Forelimb muscle (tissue), 1 donor: ENCODE measurements at places on chromosomes 12 and 14. TPM values are rescaled to one million over a fixed set of nuclear protein-coding genes. Genes with fewer than 3 reads are reported as not detected.

The SERPINA1 gene
- polyA plus RNA-seq: 0.39 TPM

DNA sequence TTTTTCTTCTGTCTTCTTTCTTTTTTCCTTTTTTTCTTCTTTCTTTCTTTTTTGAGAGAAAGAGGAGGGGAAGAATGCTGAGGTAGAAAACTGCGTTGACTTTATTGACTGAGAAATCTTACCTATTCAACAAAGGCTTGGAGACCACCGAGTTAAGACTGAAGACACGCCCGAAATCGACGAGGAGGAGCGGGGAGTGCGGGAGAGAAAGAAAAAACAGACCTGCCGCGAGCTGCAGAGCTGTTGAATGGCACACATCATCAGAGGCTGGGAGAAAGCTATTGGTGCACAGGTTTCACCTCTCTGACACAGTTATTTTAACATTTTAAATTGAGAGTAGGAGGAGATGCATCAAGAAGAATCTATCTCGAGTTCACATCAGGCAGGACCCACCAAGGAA, 5.1 kb downstream of the ASCL1 start:
- no peak for DNase-seq

DNA sequence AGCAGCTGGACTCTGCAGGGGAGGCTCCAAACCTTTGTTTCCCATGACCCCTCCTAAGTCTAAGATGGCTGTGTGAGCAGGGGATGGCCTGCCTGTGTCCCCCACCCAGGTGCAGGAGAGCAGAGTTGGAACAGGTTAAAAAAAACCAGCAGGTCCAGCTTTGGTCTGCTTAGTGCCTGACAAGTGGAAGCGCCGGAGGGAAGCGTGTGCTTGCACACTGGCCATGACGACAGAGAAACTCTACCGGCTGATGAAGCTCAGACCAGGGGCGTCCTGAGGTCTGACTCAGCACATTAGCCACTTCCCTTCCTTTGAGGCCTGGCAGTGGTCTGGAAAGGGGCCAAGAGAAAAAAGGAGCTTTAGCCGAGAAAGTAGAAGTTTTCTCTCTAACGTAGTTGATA, 280.1 kb downstream of the VRK1 start:
- peak; percentile 16 for DNase-seq

DNA sequence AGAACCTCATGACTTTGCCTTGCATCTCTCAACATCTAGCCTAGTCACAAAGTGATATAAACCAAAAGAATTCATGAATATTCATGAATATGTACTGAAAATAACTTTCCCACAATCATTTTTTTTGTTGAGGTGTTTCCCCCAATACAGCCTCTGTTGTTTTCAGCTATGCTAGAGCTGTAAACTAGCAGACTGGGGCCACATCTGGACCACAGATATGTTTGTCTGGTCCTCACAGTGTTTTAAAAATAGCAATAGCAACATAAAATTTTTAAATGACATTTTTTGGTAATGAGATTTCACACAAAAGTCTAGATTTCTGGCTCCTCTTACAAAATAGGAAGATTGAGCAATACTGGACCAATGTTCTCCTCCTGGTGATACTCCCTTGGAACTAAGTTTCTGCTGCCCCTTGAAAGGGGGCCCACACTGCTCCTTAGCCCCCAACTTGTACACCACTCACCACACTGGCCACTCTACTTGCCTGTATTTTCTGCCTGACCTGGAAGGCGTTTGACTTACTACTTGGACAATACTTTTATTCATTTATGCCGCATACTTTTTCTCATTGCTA, 81.2 kb downstream of the BMP4 start:
- no peak for DNase-seq

DNA sequence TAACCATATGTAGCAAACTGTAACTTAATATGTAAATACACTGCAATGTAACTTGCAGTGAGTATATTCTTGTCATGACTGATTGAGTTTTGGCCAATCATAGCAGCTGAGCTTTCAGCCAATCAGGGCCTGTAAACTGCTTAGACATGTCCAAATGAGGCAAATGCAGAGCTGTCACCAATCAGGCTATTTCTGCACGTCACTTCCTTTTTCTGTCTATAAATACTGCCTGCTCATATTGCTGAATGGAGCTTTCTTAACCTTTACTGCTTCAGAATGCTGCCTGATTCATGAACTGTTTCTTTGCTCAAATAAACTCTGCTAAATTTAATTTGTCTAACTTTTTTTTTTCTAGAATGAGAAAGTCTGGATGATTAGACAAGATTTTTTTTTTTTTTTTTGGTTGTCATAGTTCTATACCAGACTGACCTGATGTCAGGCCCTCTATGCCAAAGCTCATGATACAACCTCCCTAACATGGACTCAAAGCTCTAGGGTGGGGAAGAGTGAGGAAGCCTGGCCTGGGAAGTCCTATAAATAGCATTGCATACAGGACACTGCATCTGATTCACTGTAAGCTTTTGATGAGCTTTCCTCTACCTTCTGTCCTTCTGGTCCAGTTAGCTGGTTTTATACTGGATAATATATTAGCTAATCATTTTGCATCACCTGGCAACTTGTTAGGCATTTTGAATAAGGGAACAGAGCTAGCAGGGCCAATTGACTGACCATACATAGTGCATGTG, 12.0 kb downstream of the MGP start:
- DNase-seq: no peak

- no peak for DNase-seq
These were observed 11.1 kb upstream of the KRT7 start for GRCh38 chr12:52221912-52222457.

DNA sequence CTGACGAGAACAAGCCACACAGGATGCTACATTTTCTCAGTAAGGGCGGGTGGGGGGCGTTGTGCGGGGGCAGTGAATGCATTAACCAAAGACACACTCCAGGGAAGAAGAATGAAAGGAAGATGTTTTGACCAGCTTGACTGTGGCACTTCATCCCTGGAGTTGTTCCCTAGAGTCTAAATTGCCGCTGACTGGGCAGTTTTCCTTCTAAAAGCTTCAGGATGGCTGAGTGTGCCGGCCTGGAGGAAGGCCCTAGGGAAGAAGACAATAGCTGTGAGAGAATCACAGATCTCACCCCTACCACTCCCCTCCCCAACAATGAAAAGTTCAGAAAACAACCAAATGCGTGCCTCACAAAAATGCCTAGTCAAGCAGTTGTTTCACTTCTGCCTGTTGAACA, 67.2 kb downstream of the NKX2-1 start:
- DNase-seq: no peak

The INHBC gene
- polyA plus RNA-seq: 0.25 TPM

The SMAGP gene
- polyA plus RNA-seq: 7.0 TPM

GRCh38 chr12:12786706-12787601, 1.5 kb downstream of the APOLD1 start:
- DNase-seq: peak; percentile 82

- no peak for DNase-seq
These were observed 4.6 kb downstream of the ESR2 start for GRCh38 chr14:64289571-64289970.

DNA sequence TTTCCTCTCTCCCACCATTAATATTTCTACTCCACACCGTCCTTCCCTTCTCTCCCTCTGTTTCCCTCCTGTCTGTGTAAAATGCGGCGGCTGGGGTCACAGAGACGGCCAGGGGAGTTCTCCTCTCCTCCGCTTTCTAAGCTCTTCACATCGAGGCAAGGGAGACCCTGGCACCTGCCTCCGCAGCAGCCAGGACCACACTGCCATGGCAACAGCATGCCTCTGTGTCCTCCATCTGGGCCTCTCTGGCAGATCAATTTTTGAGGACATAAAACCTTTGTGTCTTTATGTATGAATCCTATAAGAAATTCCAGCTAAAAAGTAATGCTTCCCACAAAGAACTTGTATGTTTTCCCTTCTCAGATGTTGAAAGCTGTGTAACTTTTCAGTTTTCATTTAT, 41.4 kb downstream of the DYRK4 start:
- DNase-seq: no peak

The ANO4 gene
- polyA plus RNA-seq: 0.78 TPM

- no peak for DNase-seq
These were observed 203.3 kb downstream of the NAV3 start for GRCh38 chr12:78034025-78034424.

- peak; percentile 70 for DNase-seq
These were observed 10.0 kb upstream of the KRT86 start for GRCh38 chr12:52264435-52264825.

GRCh38 chr14:55074662-55075061, 23.2 kb downstream of the MAPK1IP1L start:
- DNase-seq: no peak

GRCh38 chr14:89445273-89445973, 28.4 kb upstream of the FOXN3 start:
- no peak for DNase-seq

DNA sequence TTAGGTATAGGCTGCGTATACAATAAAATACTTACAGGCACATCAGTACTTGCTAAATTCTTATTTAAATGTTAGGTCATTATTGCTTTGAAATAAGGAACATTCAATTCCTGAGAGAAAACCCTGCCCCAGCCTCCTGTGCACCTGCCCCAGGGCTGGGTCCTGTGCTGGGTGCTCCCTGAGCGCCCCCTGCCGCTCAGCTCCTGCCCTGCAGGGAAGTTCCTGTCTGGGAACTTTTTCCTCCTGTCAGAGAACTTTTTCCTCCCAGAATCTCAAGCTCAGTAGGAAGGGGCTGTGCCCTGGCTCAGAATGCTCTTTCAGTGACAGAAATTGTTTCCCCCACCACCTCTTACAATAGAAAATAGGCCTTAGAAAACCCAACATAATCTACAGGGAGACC, 751.1 kb downstream of the TMEM121 start:
- no peak for DNase-seq

DNA sequence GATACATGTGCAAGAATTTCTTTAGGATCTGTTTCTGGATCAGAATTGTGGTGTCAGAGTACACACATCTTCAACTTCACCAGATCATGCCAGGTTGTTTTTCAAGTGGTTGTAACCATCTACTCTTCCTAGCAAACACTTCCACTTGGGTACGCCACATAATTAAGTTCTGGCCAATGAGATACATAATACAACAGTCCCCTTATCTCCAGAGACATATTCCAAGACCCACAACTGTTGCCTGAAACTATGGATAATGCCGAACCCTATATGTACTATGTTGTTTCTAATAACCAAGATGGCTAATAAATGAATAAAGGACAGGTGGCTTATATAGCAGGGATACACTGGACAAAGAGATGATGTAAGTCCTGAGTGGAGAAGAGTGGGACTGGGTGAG, 2.5 kb upstream of the CHPT1 start:
- no peak for DNase-seq

GRCh38 chr12:104877103-104877705, 80.9 kb downstream of the SLC41A2 start:
- DNase-seq: peak; percentile 8

DNA sequence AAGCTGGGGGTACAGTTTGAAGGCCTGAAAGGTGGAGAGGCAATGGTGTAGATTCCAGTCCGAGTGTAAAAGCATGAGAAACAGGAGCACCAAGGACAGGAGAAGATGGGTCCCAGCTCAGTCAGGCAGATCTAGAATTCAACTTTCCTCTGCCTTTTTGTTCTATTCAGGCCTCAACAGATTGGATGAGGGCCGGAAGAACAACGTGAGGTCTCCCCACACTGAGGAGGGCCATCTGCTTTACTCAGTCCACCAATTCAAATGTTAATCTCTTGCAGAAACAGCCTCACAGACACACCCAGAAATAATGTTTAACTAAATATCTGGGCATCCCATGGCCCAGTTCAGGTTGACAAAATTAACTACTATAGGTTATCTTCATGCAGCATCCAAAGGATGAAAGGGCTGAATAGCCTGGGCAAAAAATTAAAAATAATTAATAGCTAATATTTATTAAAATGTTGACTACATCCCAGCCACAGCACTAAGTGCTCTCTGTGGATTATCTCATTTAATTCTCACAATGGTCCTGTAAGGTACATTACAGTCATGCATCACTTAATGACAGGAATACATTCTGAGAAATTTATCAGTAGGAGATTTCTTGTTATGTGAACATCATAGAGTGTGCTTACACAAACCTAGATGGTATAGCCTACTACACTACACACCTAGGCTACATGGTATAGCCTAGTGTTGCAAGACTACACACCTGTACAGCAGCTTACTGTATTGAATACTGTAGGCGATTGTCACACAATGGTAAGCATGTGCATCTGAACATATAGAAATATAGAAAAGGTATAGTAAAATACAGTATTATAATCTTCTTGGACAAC, 22.5 kb downstream of the BTG1 start:
- no peak for DNase-seq

The KIAA0586 gene
- 15.3 TPM for polyA plus RNA-seq

GRCh38 chr12:57216921-57217879, 606 bp downstream of the NXPH4 start:
- DNase-seq: no peak

DNA sequence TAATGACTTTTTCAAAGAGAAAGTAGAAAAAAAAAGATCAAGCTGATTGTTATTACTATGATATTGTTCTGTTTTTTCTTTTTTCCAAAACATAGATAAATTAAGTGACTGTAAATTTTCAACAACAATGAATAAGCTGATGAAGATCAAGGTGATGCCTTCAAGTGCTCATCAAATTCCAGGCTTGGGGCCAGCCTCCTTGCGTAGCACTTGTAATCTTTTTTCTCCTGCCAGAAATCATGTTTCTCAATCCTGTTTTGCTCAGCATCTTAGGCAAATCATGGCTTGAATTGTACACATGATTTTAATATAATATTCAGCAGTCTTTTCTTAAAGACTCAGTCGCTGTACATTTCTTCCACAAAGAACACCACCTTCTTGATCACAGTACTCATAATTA, 333.2 kb downstream of the NPAS3 start:
- no peak for DNase-seq

GRCh38 chr14:95885866-95886265, 9.2 kb downstream of the TUNAR start:
- no peak for DNase-seq

DNA sequence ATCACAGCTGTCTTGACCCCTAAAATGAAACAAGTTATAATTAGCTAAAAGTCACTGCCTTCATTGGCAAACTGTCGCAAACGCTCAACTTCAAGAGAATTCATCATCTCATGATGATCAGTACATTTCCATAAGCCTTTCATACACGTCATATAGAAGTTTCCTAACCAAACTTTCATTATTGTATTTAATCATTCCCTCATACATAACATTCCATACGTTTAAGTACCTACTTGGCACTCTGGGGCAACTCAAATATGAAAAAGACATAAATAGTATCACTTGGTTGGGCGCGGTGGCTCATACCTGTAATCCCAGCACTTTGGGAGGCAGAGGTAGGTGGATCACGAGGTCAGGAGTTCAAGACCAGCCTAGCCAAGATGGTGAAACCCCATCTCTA, 12.4 kb upstream of the PPP2R5E start:
- no peak for DNase-seq
